Naive thymus-derived CD4-positive, alpha-beta T cell (primary cell): ENCODE measurements at places on chromosomes 1 and 21.
A peak's percentile ranks its signal among the peaks of the same experiment; 100 is the strongest.

DNA sequence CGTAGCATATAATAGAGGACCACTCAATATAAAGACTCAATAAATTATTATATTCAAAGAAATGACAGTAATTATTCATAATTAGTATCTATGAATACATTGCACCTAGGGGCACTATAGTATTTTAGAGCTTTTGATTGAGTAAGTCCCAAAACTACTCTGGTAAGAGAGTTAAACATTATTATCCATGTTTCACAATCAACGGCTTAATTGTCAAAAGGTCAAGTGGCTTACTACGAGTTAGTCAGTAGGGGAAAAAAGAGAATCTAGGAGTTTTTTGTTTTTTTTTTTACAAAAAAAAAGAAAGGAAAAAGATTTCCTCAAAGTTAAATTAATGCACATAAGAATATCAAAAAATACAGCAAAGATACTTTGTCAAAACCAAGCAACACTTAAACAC lies 20.4 kb upstream of the LAMC1 start:
- H3K4me1 ChIP-seq: no peaks in the 10 kb centered on the region
- no peak overlapping the region for H3K27ac ChIP-seq
- no peaks in the 10 kb centered on the region for H3K27me3 ChIP-seq
- H3K36me3 ChIP-seq: no peaks in the 10 kb centered on the region
- DNase-seq: no peak

GRCh38 chr1:58785442-58786058 lies 1.7 kb upstream of the JUN start:
- peak overlapping the region; percentile 95 for H3K27ac ChIP-seq
- H3K36me3 ChIP-seq: peaks cover 23% of the 10 kb centered on the region
- peaks cover 4% of the 10 kb centered on the region for H3K27me3 ChIP-seq

GRCh38 chr1:17045150-17045549 lies 8.7 kb downstream of the SDHB start:
- H3K27me3 ChIP-seq: no peaks in the 10 kb centered on the region
- H3K36me3 ChIP-seq: peaks cover 49% of the 10 kb centered on the region
- no peak overlapping the region for H3K4me3 ChIP-seq
- no peak for DNase-seq
- no peak overlapping the region for H3K27ac ChIP-seq

DNA sequence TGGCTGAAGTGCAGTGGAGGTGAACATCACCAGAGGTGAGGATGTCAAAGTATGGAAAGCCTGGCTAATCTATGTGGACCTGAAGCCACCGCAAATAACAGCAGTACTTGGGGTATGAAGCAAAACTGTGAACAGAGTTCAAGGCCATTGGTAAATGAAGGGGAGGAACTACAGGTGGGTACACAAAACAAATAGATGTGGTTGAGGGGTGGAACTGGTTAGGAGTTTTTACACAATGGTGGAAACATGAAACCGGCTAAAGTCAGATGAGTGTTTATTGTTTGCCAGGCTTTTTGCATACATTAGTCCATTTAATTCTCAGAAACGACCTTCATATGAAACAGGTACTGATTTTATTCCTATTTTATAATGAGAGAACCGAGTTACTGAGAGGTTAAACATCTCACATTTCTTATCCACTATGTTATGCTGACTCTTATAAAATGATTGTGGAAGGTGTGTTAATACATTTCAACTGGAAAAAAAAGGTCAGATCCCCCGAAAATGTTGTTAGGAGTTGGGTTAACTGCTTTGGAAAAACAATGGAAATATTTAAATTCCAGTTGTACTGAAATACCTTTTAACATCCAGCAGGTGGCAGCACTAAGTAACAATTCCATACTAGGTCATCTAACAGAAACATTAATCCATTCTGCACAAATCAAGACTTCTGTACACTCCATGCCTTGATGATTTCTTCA lies 44.3 kb upstream of the GTF2B start:
- H3K27me3 ChIP-seq: no peaks in the 10 kb centered on the region
- peaks cover 4% of the 10 kb centered on the region for H3K36me3 ChIP-seq
- no peak overlapping the region for H3K27ac ChIP-seq
- H3K4me1 ChIP-seq: no peaks in the 10 kb centered on the region
- no peak for DNase-seq

DNA sequence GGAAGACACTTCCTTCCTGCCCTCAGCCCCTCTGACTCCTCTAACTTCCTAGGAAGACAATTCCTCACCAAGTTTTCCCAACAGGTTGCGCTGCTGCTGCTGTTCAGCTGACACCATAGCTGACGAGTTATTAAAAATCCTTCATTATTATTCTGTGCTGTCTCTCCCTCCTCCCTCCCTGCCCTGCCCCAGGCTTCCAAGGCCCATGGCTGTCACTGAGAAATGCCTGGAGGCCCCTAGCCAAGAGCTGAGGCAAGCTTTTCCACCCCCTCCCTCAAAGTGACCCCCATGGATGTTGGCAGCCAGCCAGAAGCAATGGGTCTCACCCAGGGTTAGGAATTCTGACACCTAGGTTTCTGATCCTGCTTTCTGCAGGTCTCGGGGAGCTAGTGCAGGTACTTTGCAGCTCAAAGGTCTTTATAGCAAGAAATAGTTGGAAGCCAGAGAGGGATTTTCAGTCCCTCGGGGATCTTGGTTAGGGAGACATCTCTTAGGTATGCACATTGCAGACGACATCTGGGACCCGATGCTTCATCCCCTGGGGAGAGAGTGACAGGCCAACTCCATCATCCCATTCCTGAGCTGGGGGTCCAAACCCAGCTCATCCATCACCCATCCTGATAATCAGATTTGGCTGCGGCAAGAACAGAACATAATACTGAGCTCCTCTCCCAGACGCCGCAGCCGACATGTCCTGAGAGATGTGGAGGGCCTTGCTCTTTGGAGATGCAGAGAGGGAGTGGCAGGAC lies 65.0 kb downstream of the KIRREL1 start:
- H3K4me1 ChIP-seq: no peaks in the 10 kb centered on the region
- no peak for DNase-seq
- no peak overlapping the region for H3K4me3 ChIP-seq
- no peaks in the 10 kb centered on the region for H3K27me3 ChIP-seq
- H3K27ac ChIP-seq: no peak overlapping the region

- no peak overlapping the region for H3K4me3 ChIP-seq
- H3K4me1 ChIP-seq: no peaks in the 10 kb centered on the region
- no peaks in the 10 kb centered on the region for H3K27me3 ChIP-seq
- no peaks in the 10 kb centered on the region for H3K36me3 ChIP-seq
These were observed 11.0 kb downstream of the ALDH4A1 start for GRCh38 chr1:18891426-18891780.

DNA sequence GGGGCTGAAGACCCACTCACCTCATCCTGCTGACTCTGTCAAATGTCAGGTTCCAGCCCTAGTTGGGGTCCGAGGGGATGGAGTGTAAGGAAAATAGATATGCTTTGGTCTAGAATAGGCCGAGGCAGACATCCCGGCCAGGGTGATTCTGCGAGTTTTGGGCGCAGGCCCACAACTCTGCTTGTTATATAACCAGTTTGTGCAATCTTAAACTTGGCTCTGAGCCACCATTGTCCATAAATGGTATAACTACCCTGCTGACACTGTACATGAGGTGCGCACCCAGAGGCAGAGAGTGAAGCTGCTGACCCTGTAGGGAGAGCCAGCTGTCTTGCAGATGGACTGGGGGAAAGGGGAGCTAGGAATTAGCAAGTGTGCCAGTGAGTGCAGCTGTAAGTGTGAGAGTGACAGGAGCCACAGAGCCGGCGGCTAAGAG lies 1388.8 kb downstream of the AMY1C start:
- H3K4me3 ChIP-seq: no peak overlapping the region
- no peaks in the 10 kb centered on the region for H3K4me1 ChIP-seq
- H3K27ac ChIP-seq: no peak overlapping the region
- no peak for DNase-seq
- no peaks in the 10 kb centered on the region for H3K27me3 ChIP-seq
- H3K36me3 ChIP-seq: no peaks in the 10 kb centered on the region

DNA sequence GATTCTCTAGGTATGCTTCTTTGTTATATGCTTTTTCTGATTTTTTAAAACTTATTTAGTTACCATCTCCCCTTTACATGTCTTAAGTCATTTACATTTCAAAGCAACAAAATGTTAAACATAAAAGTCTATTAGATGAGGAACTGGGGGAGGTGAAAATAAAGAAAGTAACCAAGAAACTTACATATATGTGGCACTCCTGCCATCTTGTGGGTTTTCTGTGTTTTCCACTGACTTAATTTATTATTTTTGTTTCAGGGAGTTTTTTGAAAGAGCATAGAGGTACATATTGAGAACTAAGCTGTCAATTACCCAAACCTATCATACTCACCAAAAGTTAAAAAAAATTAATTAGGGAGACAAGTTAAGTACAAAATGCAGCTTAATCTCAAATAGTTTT lies 1531.1 kb downstream of the MRPL39 start:
- DNase-seq: no peak
- H3K4me1 ChIP-seq: no peaks in the 10 kb centered on the region
- H3K4me3 ChIP-seq: no peak overlapping the region
- H3K27me3 ChIP-seq: no peaks in the 10 kb centered on the region
- no peak overlapping the region for H3K27ac ChIP-seq

DNA sequence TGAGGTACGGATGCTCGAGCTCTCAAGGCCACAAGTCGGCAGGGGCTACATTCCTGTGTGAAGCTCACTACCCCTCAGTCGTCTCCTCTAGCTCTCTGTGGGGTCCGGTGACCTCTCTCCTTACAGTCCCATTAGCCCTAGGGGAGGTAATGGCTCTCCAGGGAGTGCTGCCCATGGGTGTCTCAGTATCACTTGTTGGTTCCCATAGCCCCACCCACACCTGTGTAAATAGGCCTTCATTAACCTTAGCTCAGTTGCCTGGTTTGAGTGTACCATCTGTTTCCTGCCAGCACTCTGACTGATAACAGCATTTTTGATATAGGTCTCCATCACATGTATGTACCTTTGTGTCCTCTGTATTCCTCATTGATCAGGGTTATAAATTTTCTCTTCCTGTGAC lies 133.2 kb upstream of the KCNJ15 start:
- no peak for DNase-seq
- H3K36me3 ChIP-seq: no peaks in the 10 kb centered on the region
- no peak overlapping the region for H3K4me3 ChIP-seq
- no peaks in the 10 kb centered on the region for H3K4me1 ChIP-seq

- DNase-seq: no peak
- H3K27ac ChIP-seq: no peak overlapping the region
- no peaks in the 10 kb centered on the region for H3K27me3 ChIP-seq
- H3K4me1 ChIP-seq: no peaks in the 10 kb centered on the region
- no peak overlapping the region for H3K4me3 ChIP-seq
- H3K36me3 ChIP-seq: no peaks in the 10 kb centered on the region
These were observed 115.9 kb downstream of the FGGY start for GRCh38 chr1:59412718-59413326.

- no peak overlapping the region for H3K27ac ChIP-seq
- H3K36me3 ChIP-seq: no peaks in the 10 kb centered on the region
- H3K4me3 ChIP-seq: no peak overlapping the region
These were observed 63.1 kb upstream of the CNN3 start for GRCh38 chr1:94989911-94990473.

DNA sequence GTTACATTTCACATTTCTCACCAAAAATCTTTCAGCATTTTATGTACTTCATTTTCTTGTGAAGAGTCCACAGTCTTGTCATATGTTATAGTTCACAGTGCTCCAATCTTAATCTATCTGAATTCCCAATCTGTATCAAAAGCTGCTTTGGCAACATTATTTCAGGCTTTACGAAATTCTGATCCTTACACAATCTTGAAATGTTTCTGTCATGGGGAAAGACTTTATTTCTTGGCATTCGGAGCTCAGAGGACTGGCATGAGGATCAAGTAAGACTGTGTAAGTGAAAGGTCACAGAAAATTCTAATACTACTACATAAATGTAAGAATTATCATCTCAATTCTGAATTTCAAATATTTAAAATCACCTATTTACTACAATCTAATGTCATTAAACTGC lies 2.0 kb downstream of the USP33 start:
- DNase-seq: no peak
- H3K4me1 ChIP-seq: peaks cover 24% of the 10 kb centered on the region
- no peaks in the 10 kb centered on the region for H3K27me3 ChIP-seq

DNA sequence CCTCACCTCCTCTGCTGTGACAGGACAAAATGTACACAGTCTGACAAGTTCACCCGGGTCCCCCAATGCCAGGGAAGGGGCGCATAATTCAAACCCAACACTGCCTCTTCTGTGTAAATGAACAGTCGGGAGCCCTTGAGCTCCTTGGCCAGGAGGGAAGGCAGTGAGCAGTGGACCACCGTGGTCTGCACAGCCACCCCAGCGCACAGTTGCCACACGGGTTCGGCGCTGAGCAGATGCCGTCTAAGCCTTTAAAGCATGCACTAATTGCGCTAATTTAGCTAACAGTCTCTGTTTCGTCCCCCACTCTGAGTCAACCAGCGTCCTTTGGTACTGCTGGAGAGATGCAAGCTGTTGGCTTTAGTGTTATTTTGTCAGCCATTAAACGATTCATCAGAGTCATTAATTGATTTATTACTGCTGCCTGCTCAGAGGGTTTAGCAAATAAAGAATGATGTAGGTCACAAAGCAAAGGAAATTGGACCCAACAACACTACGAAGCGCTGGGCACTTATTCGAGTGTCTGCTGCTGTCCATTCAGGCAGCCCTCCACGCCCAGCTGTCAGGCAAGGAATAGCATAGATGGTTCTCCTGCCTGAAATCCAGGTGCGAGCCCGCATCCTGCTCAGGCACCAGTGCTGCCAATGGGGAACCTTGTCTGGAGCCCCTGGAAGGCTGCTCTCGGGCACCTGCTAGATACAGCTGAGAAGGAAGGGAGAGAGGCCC lies 91.5 kb downstream of the MRPL37 start:
- H3K27me3 ChIP-seq: no peaks in the 10 kb centered on the region
- peak overlapping the region; percentile 52 for H3K27ac ChIP-seq
- no peak overlapping the region for H3K4me3 ChIP-seq
- H3K4me1 ChIP-seq: peaks cover 78% of the 10 kb centered on the region
- no peaks in the 10 kb centered on the region for H3K36me3 ChIP-seq
- no peak for DNase-seq

- H3K36me3 ChIP-seq: no peaks in the 10 kb centered on the region
- H3K27me3 ChIP-seq: no peaks in the 10 kb centered on the region
- no peak overlapping the region for H3K4me3 ChIP-seq
- no peak for DNase-seq
These were observed 14.5 kb downstream of the TBX15 start for GRCh38 chr1:118973531-118974137.

DNA sequence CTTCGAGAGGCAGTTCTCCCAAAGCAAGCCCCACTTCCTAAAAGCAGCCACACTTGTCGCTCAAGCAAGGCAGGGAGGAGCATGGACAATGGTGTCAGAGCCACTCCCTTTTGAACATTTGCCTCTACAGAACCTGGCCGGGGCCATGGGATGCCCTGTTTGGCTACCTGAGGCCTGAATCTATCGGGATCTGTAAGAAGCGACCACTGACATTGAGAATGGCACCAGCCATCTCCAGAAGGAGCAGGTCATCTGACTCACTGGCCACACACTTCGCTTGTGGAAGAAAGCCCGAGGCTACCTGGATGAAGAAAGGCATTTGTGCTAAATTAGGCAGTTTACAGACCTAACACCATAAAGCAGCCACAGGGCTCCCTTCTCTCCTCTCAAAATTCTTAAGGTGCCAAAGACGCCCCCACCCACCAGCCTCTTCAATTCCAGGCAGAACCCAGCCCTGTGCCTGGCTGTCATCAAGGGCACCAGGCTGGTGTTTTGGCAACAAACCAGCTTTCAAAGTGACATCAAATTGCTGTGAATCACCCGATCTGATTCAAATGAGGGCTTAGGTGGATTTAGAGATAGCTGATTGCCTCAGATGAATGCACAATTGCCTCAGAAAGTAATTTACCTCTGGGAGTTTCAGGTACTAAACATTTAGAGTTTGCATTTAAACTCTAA lies 104.8 kb downstream of the ETS2 start:
- H3K4me3 ChIP-seq: no peak overlapping the region
- no peak for DNase-seq
- no peak overlapping the region for H3K27ac ChIP-seq
- H3K4me1 ChIP-seq: no peaks in the 10 kb centered on the region
- no peaks in the 10 kb centered on the region for H3K27me3 ChIP-seq
- no peaks in the 10 kb centered on the region for H3K36me3 ChIP-seq
